A673 (cell line): ENCODE measurements at places on chromosomes 7 and 10. TPM values are rescaled to one million over a fixed set of nuclear protein-coding genes. Genes with fewer than 3 reads are reported as not detected.

CALCR gene
- not detected in 2 replicates for total RNA-seq

- H3K36me3 ChIP-seq: no peaks in the 10 kb centered on the region
- no peaks in the 10 kb centered on the region for H3K27me3 ChIP-seq
- H3K27ac ChIP-seq: no peak overlapping the region
- H3K4me1 ChIP-seq: no peaks in the 10 kb centered on the region
Measured at GRCh38 chr7:30562498-30562897, 32.2 kb upstream of the GARS1 start.

GRCh38 chr10:125134483-125134848 is 25.9 kb downstream of the CTBP2 start:
- DNase-seq: no peak
- peaks cover 10% of the 10 kb centered on the region for H3K4me1 ChIP-seq
- H3K4me3 ChIP-seq: no peak overlapping the region

- H3K4me1 ChIP-seq: peaks cover 26% of the 10 kb centered on the region
Measured at GRCh38 chr10:91422915-91423314, 12.8 kb downstream of the HECTD2 start.

GRCh38 chr7:90345595-90346335 is 751 bp upstream of the GTPBP10 start:
- peaks cover 10% of the 10 kb centered on the region for H3K4me1 ChIP-seq
- DNase-seq: peak; percentile 22
- H3K4me3 ChIP-seq: peak overlapping the region; percentile 73

- H3K4me3 ChIP-seq: no peak overlapping the region
- no peak overlapping the region for H3K27ac ChIP-seq
- no peak for DNase-seq
Measured at GRCh38 chr7:47536661-47537611, 45.0 kb downstream of the TNS3 start.

DNA sequence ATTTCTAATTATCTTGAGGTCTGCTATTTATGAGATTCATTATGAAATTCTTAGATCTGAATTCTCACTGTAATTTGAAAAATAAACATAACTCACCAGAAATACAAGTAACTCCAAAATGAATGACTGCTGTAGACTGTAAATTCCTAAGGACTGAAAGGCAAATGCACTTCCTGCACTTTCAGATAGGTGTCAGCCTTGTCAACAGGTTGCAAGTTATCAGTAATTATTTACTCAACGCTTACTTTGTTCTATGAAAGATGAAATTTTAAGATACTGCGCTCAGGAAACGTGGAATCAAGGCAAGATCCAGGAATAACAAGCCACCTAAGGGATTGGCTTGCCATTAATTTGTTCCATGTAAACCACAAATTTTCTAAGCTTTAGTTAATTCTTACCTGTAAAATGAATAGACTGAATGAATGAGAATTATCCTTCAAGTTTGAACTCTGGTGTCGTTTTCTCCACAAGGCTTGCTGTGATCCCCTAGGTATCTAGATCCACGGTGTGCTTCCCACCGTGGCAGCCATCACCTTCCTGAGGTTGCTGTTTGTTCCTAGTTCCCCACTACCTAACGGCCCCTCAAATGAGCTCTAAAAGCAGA is 12.6 kb downstream of the DHX32 start:
- no peak overlapping the region for H3K4me3 ChIP-seq
- peak; percentile 46 for DNase-seq
- H3K36me3 ChIP-seq: peaks cover 10% of the 10 kb centered on the region
- no peaks in the 10 kb centered on the region for H3K27me3 ChIP-seq
- H3K4me1 ChIP-seq: no peaks in the 10 kb centered on the region

DNA sequence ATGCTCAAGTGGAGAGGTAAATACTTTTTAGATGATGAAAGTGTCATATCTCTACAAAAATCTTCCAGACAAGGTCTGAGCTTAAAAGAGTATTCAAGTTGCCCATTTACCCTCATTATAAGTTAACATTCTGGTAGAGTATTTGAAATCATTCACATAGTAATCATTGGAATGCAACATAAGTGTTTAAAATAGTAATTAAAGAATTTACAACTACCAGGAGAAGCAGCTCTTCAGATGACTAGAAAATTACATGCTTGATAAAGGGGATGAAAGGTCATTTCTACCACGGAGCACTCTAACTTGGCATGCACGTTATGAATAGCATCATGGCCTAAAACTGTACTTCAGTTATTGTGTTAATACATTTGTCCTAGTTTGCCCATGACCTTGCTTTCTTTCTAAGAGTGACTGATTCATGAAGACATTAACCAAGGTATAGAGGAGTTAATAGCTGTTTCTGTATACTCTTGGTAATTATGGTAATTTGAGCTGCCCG is 120.0 kb downstream of the SEMA3E start:
- DNase-seq: no peak
- no peak overlapping the region for H3K27ac ChIP-seq
- no peaks in the 10 kb centered on the region for H3K36me3 ChIP-seq
- H3K4me3 ChIP-seq: no peak overlapping the region

DNA sequence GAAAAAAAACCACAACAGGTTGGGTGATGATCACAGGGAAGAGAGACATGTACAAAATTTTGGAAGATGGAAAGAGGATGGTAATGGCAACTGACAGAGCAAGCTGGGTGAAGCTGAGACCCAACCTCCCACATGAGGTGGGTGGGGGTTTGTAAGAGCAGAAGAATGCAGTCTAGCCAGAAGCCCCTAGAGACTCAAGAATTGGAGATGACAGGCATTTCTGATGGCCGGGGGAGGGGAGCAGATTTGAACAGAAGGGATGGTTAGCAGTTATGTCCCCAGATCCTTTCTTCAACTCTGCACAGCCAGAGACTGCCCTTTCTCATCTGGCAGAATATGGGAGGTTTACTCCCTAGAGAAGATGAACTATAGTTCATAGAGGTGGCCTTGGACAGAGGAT is 208.0 kb downstream of the GALNT17 start:
- no peaks in the 10 kb centered on the region for H3K27me3 ChIP-seq
- no peak for DNase-seq
- no peaks in the 10 kb centered on the region for H3K36me3 ChIP-seq
- H3K4me3 ChIP-seq: no peak overlapping the region
- H3K27ac ChIP-seq: no peak overlapping the region

- H3K36me3 ChIP-seq: no peaks in the 10 kb centered on the region
- no peak overlapping the region for H3K4me3 ChIP-seq
- no peak for DNase-seq
- peak overlapping the region; percentile 79 for H3K27ac ChIP-seq
- no peaks in the 10 kb centered on the region for H3K27me3 ChIP-seq
Measured at GRCh38 chr10:93412801-93413200, 69.3 kb downstream of the MYOF start.
